Stimulated activated CD8-positive, alpha-beta memory T cell treated with anti-CD3 and anti-CD28 coated beads, Interleukin-15, amount 100 ng/mL, for 24 hours (primary cell): ENCODE measurements at places on chromosomes 6 and 20.

DNA sequence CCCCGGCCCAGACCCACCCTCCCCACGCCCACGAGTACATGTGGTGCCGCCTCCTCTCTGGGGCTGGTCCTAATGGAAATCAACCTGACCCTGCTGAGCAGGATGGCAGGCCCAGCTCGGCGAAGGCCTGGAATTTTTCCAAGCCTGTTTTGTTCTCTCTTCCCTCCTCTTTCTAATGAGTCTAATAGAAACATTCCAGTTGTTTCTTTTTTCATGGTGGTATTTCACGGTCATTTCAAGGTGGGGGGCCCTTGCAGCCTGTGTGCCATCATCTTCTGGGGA is 16.6 kb downstream of the SMOC2 start:
- DNase-seq = no peak

DNA sequence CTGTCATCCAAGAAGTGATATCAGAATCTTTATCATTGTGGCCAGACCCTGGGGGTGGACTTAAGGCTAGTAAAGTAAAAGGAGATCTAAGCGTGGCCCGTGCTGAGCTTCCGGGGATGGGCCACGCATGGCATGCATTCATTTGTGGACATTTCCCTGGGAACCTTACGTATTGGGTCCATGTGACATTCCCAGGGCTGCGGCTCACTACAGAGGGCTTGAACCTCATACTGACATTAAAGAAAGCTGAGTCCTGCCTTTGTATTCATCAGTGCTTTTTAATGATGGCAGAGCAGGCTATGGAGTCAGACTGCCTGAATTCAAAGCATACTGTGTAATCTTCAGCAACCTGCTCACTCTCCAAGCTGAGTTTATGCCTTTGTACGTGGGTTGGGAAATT is 152.2 kb upstream of the AFDN start:
- no peak for DNase-seq

GRCh38 chr20:15705975-15706374 is 867.3 kb downstream of the KIF16B start:
- no peak for DNase-seq

DNA sequence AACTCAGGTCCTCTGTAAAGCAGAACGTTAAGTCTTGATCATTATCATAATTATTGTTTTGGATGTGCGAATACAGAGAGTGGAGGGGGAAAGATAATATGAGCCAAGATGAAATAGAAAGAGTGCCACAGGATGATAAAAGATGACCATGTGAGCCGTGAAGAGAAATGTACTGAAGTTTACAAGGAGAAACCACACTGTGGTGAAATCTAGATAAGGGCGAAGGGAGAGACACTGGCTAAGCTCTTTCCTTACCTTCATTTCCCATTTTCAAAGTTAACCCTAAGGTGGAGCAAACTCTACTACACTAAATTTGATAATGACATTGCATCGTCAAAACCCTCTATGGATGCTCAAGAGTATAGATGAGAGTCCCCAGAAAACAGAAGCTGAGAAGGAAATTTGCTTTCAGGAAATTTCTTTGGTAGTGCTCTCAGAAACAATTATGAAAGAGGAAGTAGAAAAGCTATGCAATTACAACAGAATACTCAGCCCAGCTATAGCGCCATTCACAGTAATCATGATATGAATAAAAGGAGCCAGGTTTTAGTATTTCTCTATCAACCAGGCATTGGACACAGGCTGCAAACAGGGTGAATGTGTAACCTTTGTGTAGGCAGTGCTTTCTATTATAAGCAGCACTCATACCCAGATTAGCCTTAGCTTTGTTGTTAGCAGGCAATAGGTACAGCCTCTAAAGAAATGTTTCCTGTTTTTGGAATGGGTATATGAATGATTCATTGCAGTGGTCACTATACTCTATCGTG is 1080.7 kb downstream of the GRIK2 start:
- DNase-seq = no peak

DNA sequence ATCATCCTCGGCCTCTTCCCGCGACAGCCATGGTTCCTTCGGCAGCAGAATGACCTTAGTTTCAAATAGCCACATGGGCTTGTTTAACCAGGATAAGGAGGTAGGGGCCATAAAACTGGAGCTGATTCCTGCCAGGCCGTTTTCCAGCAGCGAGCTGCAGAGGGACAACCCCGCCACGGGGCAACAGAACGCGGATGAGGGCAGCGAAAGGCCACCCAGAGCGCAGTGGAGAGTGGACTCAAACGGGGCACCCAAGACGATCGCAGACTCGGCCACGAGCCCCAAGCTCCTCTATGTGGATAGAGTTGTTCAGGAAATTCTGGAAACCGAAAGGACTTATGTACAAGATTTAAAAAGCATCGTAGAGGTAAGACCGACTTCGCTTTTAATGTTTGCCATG is 131.8 kb upstream of the MTHFD1L start:
- DNase-seq = no peak

GRCh38 chr6:31792761-31793171 is 2.8 kb downstream of the VARS1 start:
- DNase-seq = no peak

DNA sequence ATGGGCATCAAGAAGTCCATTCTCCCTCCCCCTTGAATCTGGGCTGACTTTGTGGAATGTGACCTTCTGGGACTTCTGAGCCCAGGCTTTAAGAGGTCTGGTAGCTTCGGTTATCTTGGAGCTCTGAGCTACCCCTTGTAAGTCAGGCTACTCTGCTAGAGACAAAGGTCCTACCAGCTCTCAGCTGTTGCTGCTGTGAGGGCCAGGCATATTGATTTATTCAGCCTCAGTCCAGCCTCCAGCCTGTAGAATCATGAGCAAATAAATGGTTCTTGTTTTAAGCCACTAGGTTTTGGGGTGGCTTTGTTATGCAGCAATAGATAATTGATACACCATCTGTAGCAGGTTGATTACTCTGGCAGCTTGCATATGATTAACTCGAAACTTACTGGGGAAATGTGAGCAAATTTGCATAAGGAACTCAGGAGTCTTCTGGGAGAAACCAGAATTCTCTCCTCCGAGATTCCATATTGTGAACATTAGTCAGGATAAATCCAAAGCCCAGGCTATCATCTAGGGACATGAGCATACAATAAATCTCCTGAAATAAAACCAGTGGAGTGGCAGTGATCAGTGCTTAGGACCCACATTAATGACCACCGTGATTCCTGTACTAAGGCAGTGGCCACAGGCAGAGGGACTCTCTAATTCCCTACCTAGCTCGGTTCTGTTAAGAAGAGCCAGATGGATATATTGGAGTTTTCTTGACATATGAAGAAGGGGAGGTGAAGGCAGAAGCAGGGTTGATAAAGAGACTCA is 336.1 kb downstream of the CDC5L start:
- no peak for DNase-seq

- DNase-seq = no peak
Measured at GRCh38 chr6:37915463-37915862, 95.9 kb downstream of the ZFAND3 start.

DNA sequence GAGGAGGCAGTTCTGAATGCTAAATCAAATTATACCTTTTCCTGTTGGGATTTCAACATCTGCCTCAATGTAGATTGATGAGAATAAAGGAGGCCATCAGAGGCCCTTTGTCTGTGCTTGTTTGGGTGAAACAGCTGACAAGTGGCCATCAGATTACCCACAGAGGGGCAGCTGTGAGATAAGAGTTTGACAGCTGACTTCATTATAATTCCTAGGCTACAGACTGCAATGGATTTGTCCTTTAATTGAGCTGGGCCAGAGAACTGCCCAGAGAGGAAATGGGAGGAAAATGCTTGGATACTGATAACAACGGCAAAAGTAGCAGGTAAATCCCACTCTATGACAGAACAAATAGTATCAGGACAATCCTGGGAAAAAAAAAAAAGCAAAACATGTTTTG is 649.4 kb downstream of the HDGFL1 start:
- DNase-seq = no peak

DNA sequence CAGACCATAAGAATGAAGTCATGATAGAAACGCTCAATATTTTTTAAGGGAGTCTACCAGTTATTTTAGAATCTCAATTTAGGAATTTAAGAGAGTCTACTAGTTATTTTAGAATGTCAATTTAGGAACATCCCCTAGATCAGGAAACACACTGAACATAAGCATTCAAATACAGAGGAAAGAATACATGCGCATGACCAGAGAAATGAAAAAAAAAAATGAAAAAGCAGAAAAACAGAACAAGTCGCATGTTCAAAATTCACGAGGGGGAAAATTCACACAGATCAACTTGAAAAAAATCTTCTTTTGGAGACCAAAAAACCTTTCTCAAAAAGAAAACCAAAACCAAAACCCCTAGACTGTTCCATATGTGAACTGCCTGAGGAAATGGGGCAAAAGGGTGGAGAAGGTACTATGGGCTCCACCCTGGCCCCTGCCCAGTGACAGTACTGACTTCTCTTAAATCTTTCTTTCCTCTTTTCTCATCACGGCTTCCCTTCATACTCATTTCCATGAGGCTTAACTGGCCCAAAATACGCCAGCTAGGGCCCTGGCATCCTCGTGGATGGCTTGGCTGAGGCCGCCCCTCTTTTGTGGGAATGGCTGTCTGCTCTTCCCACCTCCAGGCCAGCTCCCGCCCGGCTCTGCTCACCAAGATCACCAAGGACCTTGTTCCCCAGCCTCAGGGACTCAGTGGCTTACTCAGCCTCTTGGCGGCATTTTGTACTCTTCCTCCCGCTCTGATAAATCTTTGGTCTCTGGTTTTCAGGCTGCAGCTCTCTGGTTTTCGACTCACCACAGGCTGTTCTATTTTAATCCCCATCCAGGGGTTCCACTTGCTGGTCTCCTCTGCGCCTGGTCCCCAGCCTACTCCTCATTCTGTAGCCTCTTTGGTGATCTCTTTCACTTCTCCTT is 11.2 kb downstream of the ZBTB2 start:
- no peak for DNase-seq

DNA sequence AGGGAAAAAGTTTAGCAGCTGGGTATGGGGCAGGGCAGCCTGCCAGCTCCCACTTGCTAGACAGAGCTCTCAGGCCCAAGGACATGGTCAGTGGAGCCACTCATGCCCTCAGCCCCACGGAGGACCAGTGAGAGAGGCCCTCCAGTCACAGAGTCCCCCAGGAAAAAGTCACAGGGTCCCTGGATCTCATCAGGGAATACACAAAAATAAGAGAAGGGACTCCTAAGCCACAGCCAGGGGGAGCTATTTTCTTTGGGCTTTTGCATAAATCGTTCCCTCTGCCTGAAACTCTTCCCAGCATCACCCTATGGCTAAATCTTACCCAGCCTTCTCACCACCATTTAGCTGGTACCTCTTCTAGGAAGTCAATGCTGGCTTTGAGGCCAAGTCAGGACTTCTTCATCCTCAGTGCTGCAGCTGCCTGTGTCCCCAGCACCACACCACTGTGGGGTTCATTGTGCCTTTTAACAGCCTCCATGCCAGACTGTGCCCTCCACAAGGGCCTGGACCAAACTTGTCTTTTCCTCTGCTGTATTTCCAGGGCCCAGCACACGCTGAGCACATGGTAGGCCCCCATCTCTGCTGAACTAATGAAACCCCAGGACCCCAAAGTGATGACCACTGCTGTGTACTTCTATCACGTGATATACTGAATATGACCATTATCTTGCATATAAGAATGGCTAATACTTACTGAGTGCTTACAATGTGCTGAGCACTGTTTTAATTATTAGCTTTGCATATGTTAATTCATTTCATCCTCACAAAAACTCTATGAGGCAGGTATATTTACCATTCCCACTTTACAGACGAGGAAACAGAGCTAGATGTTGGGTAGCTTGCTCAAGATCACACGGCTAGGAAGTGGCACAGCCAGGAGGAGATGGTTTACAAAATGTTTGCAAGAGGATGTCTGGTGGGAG is 2.0 kb downstream of the ZNF335 start:
- no peak for DNase-seq

- DNase-seq = no peak
Measured at GRCh38 chr6:151101816-151102694, 137.7 kb upstream of the AKAP12 start.

- no peak for DNase-seq
Measured at GRCh38 chr6:147834084-147834776, 325.7 kb downstream of the SAMD5 start.

DNA sequence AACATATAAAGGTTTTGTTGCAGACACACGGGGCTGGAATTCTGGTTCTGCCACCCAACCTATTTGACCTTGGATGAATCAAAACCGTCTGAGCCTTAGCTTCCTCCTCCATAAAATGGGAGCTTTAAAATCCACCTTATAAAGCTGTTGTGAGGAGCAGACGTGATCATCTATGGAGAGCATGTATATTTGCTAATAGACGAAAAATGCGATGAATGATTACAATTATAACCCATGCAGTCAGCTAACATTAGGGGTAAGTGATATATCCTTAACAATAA is 586 bp upstream of the NUP153 start:
- DNase-seq = no peak

DNA sequence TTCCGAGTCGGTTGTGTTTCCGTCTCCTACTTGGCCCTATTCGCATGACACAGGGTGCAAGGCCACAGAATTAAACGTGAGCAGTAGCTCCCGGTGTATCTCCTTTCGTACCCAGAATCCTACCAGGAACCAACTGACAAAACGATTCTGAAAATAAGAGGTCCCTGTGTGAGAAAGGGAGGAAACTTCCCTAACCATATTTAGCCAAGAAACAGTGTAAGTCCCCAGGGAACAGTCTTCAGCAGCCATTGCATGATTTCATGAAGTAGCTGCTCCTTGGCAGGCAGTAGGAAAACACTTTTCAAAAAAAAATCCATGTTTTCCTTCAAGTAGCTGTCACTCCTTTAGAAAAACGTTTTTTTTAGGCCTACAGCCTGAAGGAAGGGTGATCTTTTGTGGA is 46.9 kb downstream of the PDE10A start:
- DNase-seq = no peak

GRCh38 chr6:9825526-9825925 is 589.3 kb downstream of the TFAP2A start:
- no peak for DNase-seq

DNA sequence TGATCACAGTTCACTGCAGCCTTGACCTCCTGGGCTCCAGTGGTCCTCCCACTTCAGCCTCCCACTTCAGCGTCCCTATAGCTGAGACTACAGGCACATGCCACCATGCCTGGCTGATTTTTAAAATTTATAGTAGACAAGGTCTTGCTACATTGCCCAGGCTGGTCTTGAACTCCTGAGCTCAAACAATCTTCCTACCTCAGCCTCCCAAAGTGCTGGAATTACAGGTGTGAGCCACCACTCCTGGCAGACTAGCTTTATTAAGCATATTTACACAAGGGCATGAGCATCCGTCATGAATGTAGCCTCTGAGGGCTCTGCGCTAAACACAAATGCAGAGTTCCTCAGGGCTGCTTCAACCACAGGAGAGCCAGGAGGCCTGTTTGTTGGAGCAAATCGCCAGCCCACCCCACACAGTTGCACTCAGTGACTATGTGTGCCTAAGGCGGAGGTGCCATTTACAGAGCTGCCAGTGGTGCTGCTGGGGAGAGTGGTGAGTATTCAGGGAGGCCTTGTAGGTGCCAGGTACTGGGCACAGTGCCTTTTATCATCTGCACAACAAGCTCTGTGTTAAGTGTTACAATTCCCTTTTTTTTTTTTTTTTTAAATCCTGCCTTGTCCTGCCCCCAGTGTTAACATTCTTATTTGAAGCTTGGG is 78.2 kb downstream of the PSMG4 start:
- DNase-seq = no peak

GRCh38 chr6:158847786-158848185 is 28.6 kb upstream of the EZR start:
- no peak for DNase-seq

GRCh38 chr6:24432611-24433010 is 29.9 kb downstream of the MRS2 start:
- DNase-seq = no peak

- DNase-seq = no peak
Measured at GRCh38 chr20:19765913-19766312, 7.9 kb downstream of the RIN2 start.

GRCh38 chr6:14478381-14479225 is 361.0 kb downstream of the CD83 start:
- DNase-seq = no peak

GRCh38 chr6:84033523-84034451 is at the start of gene MRAP2:
Gene MRAP2 (plus strand): TSS chr6:84033772. CDS start chr6:84055319, 21,547 bp downstream.
- DNase-seq = no peak
